ENCODE measurements at places on chromosomes 6 and 20.

DNA sequence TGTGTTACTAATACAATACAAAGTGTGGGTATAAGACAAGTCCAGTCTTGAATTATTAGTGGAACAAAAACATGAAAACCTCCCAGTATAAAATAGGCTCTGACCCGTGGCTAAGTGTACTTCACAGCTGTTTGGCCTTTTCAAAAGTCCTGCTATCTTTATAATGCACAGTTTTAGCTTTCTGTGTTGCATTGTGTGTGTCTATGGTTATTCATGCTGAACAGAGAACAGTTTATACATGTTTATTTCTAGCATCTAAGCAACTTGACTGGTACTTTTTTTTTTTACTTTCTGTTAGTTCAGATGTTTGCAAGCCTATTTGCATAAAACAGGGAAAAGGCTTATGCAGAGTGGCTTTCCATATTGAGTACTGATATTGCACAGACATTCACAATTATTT is 119.2 kb upstream of the CCN2 start:
- DNase-seq: no peak

- DNase-seq: no peak
These were observed 57.3 kb upstream of the SMIM29 start for GRCh38 chr6:34305982-34306708.

DNA sequence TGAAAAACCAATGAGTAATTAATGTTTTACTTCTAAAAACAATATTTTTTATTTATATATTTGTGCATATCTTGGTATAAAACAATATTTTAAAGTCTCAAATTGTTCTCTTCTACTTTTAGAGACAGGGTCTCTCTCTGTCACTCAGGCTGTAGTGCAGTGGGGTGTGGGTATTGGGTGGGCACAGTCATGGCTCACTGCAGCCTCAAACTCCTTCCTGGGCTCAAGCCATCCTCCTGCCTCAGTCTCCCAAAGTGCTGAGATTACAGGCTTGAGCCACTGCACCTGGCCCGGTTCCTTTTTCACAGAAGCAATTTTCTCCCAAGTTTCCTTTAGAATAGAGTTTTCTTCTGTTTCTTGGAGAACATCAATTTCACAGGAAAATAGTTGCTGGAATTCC is 102.8 kb downstream of the TMEM242 start:
- DNase-seq: no peak

DNA sequence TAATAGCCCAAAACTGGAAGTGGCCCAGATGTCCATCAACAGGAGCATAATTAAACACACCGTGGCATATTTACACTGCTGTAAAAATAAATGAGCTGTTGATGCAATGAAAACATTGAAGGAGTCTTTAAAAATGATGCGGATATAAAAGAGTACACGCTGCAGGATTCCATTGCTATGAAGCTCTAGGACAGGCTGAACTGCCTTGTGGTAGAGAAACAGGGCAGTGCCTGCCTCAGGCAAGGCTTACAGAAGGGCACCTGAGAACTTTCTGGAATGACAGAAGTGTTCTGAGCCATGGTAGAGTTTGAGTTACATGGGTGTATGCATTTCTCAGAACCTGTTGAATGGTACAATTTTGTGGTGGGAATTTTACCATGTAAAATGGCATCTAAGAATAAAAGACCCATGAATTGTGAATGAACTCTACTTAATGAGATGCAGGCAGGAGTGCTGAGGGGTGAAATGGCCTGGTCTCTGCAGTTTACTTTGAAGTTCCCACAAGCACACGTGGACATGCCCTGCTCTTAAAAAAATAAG is 45.3 kb upstream of the RIN2 start:
- no peak for DNase-seq

DNA sequence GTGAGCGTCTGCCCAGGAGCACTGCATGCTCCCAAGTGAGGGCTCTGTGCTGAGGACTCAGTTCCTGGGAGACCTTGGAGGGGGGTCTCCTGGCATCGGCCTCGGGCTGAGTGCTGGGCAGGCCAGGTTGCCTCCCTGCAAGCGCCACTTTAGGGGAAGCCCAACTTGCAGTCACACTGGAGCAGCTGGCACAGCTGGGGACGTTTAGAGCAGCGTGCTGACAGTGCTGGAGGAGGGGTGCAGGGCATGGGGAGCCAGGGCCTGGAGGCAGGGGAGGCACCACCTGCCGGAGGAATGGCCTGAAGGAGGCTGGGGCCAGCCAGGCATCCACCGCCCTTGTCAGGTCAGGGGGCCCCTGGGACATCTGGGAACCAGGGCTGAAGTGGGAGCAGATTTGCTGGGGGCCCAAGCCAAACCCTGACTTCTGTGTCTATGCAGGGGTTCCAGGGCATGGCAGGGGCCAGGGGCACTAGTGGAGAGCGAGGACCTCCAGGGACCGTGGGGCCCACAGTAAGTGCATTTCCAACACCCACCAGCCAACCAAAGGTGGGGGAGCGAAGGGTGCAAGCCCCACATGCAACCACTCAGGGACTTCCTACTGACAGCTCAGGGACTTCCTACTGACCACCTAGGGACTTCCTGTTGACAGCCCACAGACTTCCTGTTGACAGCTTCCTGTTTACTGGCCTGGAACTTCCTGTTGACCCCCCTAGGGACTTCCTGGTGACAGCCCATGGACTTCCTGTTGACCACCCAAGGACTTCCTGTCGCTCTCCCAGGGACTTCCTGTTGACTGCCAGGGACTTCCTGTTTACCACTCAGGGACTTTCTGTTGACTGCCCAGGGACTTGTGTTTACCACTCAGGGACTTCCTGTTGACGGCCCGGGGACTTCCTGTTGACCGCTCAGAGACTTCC is 33.6 kb downstream of the COL20A1 start:
- no peak for DNase-seq
